Tibial nerve (tissue), 4 donors: ENCODE measurements at places on chromosomes 6 and 20. TPM values are rescaled to one million over a fixed set of nuclear protein-coding genes. Genes with fewer than 3 reads are reported as not detected.

SLC26A8 gene
- 0.30 TPM for total RNA-seq

GRIK2 gene
- total RNA-seq = 9.6 TPM

SYCP2L gene
- 2.0 TPM for total RNA-seq

ADGRG6 gene
- 41.2 TPM for total RNA-seq

PNRC1 gene
- 220 TPM for total RNA-seq

DNA sequence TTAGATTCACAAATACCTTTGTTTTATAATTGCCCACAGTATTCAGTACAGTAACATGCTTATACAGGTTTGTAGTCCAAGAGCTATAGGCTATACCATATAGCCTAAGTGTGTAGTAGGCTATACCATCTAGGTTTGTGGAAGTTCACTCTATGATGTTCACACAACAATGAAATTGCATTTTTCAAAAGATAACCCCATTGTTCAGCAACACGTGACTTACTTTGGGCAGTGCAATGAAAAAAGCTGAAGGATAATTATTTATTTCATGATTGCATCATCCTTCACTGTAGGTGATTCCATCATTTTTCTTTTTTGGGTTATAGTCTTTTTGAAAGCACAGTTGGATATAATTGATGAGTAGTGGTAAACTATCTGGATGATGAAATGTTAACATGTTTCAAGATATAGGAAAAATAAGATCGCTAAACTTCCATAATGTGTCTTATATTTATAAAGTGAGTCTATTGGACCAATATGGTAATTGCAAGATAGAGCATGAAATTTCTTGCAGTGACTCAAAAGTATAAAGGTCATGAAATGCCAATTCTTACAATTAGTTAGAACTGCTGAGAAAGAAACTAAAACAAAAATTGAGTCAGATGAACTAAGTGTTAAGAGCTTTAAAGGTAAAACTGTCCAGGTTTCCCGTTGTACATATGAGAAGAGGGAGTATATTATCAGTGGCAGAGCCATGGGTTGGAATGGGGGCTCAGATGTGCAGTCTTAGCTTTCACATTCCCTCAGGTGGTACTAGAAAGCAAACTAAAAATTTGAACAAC is 164.4 kb downstream of the ZFAND3 start:
- no peak for DNase-seq
- no peak overlapping the region for H3K4me3 ChIP-seq
- H3K4me1 ChIP-seq = no peaks in the 10 kb centered on the region
- H3K36me3 ChIP-seq = no peaks in the 10 kb centered on the region

DNA sequence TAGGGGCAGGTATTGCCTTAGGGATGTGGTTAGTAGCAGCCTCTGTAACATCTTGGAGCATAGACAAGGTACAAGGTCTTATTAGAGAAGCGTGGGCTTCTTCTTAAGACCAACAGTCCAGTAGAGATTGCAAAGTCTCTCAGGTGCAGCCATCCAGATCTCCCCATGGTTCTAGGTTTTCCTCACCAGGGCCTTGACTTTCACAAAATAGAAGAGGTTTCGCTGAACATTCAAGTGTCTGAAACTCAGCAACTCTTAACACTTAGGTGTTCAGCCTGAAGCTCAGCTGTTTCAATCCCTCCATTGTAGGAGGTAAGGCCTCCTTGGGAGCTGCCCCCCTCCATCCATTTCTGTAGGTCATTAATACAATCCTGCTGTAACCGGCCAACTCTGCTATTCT is 44.4 kb downstream of the GOPC start:
- no peaks in the 10 kb centered on the region for H3K4me1 ChIP-seq
- H3K27ac ChIP-seq = no peak overlapping the region
- H3K27me3 ChIP-seq = no peaks in the 10 kb centered on the region
- no peaks in the 10 kb centered on the region for H3K36me3 ChIP-seq
- DNase-seq = no peak

DNA sequence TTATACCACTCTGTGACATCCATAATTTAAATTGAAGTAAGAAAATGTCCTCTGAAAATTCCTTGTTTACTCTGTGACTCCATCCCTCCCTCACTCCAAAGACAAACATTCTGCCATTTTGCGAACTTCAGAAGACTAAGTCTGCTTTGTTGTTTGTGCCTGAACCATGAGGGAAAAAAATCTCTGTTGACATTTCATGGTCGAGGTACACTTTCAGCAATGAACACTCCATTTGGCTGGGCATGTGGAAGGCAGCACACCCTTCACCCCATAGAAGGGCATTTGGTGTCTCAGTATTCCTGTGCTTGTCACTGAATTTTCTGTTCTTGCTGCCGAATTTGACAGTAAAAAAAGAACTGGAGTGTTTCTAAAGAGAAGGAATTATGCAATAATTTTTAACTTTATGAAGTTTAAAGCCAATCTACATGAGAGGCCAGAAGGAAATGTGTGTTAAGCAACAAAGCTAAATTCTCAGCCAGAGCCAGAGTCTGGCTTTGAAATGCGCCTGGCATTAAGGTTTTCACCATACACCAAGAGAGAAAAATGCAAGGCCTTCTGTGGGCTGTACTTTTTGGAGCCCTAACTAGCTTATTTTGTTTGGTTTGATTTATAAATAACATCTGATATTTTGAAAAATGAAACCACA is 4.7 kb upstream of the PBOV1 start:
- H3K27me3 ChIP-seq = no peaks in the 10 kb centered on the region
- DNase-seq = no peak
- no peaks in the 10 kb centered on the region for H3K4me1 ChIP-seq
- no peaks in the 10 kb centered on the region for H3K36me3 ChIP-seq
- H3K4me3 ChIP-seq = no peak overlapping the region
- no peak overlapping the region for H3K27ac ChIP-seq

DNA sequence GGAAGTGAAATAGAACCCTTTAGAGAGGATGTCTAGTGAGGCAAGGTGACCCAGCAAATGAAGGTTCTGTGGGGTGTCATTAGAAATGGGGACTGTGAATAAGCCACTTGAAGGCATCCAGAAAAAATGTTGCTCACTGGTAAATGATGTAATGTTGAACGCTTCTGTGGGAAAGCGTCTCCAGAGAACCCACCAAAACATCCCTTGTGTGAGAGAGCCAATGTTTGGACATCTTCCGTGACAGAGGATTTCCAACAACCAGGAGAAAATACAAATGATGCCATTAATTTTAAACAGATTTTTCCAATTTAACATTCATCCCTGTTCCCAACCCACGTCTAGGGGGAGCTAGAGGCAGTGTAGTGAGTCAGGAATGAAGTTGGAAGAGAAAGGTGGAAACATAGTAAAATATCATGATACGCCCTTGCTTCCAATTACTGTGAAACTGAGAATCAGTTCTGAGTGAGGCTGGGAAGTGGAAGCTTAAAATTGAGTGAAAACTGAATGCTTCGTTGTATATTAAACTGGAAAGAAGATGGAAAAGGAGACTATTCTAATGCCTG is 584.2 kb downstream of the CD109 start:
- H3K4me1 ChIP-seq = no peaks in the 10 kb centered on the region
- H3K27me3 ChIP-seq = no peaks in the 10 kb centered on the region
- H3K36me3 ChIP-seq = no peaks in the 10 kb centered on the region
- peak; percentile 20 for DNase-seq
- no peak overlapping the region for H3K4me3 ChIP-seq

DNA sequence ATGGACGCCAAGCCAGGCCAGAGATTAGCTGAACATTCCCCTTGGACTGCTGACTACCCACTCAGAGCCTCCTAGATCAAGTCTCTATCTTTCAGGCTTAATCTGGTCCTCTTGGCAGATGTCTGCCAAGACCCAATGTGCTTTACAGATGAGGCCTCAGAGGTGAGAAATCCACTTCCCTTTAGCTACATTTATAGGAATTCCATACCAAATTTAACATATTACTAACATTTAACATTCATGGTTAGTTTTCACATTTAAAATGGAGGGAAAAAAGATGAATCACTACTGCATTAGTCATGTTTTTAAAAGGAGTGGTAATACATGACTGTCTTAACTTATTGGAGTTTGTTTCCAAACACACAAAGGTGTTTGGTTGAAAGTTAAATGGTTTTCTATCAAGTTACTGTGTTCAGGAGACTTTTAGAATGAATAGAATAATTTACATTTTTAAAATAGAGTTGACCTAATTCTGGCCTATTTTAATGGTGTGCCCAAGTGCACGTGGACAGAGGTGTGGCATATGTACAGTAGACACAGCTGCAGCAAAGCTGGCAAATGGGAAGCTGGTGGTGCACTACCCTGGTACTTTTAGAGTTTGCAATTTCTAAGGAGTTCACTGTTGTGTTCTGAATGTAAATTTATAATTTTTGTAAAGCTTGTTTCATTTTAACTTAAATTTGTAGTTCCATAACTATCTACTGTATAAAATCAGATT is 41.9 kb upstream of the CALHM6 start:
- no peak for DNase-seq
- H3K27ac ChIP-seq = no peak overlapping the region
- H3K27me3 ChIP-seq = no peaks in the 10 kb centered on the region
- H3K36me3 ChIP-seq = no peaks in the 10 kb centered on the region
- H3K4me3 ChIP-seq = no peak overlapping the region
